Stimulated activated CD8-positive, alpha-beta memory T cell treated with anti-CD3 and anti-CD28 coated beads, Interleukin-4, amount 100 ng/mL, for 24 hours (primary cell): ENCODE measurements at places on chromosomes 3 and 15.

DNA sequence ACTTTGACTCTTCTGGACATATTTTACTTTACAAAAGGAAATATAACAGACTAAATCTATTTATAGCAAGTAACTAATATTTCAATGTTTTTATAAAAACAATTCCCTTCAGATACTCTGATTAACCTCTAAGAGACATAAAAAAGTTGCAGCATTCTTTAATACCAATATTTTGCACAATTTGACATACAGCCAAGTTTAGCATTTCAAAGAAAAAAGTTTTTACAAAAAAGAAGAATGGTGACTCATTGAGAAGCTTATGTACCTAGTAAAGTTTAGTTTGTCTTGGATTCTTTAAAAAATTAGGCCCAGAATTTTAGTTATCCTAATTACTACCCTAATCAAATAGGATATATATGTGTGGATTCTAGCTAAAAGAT, 17.6 kb downstream of the DAZL start:
- no peak for DNase-seq

DNA sequence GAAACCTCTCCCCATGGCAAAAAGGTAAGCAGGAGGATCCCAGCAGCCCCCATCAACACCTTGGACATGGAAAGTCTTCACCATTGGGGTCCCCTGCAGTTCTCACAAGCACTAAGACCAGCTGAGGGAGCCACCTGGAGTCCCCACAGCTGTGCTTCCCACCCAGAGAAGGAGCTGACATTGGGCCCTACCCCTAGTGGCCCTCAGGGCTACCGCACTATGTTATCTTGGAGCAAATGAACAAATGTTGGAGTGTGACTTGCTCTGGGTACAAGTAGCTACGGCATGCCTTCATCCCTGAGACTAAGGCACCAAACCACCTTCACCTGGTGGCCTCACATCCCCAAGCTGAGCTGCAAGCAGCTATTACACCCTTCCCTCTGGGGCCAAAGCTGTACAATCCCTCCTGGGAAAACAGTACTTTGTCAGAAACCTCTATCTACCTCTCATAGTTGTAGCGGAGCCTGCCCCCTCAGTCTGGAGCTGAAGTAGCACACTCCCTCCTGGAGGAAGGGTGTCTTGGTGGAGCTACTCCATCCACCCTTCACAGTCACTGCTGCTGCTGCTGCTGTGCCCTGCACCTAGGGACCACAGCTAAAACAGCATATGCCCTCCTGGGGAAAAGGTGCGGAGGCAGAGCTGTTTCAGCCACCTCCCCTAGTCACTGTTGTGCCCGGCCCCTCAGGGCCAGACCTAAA, 42.7 kb downstream of the SERP1 start:
- DNase-seq, result no peak

- DNase-seq, result no peak
Observed at GRCh38 chr15:43920254-43920600, 93.4 kb downstream of the WDR76 start.

GRCh38 chr3:122078235-122078935, 23.2 kb downstream of the CD86 start:
- no peak for DNase-seq

- no peak for DNase-seq
Observed at GRCh38 chr3:17243621-17244020, 358.9 kb downstream of the PLCL2 start.

- no peak for DNase-seq
Observed at GRCh38 chr15:64216730-64217428, 54.1 kb upstream of the PPIB start.

DNA sequence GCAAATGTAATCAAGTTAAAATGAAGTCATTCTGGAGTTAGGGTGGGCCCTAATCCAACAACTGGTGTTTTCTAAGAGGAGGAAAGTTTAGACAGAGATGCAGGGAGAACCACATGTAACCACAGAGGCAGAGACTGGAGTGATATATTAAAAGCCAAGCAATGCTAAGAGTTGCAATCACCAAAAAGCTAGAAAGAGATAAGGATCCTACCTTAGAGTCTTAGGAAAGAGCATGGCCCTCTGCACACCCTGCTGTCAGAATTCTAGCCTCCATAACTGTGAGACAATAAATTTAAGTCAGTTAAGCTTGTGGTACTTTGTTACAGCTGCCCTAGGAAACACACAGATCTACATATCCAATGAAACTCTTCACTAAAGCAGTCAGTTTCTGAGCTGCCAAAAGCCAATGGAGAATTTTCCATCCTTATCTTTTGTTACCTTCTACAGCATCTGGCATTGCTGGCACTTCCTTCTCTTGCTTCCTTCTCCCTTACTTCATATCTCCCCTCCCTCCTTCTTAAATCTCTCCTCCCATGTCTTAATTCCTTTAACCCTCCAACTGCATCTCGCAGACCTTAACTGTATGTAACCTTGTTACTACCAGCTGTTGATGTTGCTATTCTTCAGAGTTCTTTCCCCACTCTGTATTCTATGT, 11.2 kb downstream of the DCBLD2 start:
- DNase-seq, result no peak

DNA sequence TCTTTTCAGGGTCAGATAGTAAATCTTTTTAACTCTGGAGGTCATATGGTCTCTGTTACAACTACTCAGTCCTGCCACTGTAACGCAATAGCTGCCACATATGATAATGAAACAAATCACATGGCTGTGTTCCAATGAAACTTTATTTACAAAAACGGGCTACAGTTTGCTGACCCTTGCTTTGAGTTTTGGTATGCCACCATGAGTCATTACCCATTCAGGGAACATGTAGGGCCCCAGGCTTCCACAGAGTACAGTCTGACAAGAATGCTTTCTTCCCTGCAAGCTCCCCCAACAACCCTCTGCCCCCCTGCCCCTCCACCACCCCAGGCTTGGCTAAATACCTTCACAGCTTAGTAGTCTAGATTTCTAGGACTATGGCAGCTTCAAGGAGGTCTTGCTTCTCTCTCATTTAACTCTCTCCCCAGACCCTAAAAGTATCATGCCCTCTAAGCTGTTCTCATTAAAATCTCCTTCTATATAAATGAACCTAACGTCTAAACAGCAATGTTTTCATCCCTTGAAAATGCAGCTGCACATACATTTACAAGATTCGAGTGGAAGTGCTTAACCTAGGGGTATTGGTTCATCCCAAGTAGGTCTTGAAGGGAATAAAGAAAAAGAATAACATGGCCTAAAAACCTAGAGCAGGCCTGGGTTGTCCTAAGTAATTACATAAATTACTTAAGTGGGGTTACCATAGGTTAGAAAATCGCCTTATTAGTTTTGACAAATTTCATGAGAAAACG, 117.8 kb upstream of the PRICKLE2 start:
- no peak for DNase-seq

DNA sequence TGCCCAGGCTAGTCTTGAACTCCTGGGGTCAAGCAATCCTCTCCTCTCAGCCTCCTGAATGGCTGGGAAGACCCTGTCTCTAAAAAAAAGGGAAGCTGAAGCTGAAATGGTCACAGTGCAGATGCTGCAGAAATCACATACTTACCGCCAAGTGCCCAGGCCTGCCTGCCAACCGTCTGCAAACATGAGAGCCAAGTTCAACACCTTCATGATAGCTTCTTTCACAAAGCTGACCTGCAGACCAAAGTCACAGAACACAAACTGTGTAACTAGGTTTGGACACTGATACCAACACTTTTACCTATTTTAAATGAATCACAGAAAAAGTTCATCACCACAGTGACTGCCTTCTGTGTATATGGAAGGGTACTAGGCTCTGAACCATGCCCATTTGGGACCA, 22.8 kb upstream of the CYFIP1 start:
- DNase-seq, result no peak

GRCh38 chr3:18211116-18211515, 214.0 kb downstream of the SATB1 start:
- DNase-seq, result no peak

DNA sequence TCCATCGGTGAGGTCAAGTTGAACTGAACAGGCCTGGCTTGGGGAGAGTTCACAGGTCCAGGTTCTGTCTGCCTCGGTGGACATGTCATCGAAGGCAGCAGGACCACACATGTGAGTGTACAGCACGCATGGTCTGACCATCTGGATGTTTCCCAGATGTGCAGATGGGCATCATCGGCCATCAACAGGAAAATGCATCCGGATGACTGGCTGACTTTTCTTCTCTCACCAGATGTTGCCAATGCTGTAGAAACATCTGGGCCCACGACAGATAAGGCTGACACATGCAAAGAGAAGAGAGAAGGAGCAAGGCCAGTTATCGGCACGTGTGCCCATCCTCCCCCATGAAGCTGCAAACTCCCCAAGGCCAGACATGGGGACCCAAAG, 45.1 kb downstream of the NOX5 start:
- DNase-seq, result no peak

DNA sequence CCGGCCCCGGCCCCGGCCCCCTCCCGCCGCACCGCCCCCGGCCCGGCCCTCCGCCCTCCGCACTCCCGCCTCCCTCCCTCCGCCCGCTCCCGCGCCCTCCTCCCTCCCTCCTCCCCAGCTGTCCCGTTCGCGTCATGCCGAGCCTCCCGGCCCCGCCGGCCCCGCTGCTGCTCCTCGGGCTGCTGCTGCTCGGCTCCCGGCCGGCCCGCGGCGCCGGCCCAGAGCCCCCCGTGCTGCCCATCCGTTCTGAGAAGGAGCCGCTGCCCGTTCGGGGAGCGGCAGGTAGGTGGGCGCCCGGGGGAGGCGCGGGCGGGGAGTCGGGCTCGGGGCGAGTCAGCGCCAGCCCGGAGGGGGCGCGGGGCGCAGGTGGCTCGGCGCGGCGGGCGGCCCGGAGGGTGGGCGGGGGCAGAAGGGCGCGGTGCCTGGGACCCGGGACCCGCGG, 352 bp downstream of the CHRD start:
- no peak for DNase-seq

- no peak for DNase-seq
Observed at GRCh38 chr3:197454014-197454413, 101.8 kb downstream of the BDH1 start.

DNA sequence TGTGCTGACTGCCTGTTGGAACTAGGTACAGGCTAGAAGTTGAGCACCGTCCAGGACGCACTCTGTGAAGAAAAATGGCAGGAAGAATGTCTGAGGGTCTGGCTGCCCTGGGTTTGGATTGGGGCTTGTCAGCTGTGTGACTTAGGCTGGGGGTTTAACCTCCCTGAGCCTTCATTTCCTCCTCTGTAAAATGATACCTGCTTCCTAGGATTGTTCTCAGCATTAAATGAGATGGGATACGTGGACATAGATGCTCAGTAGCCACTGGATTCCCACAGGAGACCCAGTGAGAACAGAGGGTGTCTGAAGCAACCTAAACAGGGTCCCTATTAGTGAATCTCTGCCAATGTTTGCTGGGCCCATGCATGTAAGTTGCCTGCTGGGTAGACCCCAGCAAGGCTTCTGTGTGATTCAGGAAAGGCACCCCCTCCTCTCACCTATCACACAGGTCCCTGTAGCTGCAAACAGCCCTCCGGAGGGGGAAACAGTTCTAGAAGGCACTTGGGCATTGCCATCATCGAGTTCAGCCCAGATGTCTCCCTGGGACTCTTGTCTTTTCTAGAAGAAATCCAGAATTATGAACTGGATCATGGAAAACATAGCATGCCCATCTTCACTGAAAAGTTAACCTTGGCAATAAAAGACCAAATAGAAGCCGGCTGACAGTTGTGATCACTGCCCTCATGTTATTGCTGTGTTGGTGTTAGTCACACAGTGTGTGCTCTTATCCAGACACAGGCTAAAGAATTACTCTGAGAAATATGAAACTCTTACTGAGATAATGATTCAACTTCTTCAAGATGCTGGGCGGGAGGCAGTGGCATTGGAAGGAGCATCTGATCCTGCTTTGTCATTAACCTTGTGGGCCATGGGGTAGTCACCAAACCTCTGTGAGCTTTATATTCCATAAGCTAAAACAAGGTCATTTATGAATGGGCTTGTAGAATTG, 64.5 kb downstream of the SMAD6 start:
- DNase-seq, result no peak

DNA sequence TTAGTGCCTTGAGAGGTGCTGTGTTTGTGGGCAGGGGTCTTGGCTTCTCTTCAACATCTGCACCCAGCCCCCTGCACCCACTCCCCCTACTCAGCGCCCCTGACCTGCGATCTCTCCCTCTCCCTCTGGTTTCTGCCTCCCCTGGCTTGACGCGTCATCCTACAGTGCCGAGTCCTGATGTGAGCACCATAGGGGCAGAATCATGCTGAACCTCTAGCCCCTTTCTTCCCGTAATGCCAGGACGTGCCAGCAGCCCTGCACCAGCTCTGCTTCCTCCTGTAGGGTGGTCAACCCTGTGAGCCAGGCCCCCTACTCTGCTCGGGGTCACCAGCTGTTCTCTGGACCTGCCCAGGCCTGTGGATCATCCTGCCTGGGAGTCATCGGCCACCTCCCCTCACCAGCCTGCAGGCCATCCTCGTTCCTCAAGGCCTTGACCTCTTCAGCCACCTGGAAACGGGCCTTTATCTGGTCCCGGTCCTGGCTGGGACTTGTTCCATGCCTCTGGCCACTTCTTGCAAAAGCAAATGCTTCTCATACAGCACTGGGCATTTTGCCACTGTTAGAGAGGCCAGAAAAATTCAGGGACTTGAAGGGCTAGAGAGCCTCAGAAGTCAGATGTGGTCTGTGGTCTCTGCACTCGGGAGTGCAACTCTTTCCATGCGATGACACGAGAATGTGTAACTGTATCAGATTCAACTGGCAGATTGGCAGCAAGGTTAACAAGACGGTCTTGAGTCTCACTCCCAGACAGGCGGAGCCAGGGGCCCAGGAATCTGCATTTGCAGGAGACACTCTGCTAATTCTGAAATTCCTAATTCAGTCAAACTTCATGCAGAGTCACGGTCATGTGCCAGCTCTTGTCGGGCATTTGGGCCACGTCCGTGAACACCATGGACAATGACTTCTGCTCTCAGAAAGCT, 16.7 kb upstream of the KLF15 start:
- DNase-seq, result no peak

DNA sequence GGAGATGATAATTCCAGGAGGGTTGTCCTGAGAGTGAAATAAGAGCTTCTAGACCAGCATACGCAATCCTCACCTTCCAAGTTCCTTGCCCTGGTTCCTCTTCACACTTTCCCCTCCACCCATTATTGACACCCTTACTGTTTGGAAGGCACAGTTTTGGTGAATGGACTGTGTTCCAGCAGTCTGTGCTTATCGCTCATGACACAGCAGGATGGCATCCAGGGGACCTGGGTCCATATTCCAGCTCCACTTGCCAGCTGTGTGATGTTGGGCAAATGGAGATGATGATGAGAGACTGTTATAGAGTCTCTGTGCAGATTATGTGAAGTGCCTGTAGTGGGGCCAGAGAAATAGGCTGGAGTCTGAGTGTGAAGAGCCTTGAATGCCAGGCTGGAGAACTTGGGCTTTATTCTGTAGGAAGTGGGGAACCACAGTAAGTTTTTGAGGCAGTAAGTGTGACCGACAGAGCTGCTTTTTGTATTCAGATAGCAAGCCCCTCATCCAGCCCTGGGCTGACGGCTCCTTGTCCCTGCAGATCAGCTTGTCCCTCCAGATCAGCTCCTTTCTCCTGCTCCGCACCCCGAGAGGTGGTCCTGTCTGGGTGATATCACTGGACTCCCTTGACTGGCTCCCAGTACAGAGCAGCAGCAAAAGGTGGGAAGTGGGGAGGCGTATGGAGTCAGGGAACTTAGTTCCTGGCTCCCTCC, 8.1 kb downstream of the KBTBD13 start:
- no peak for DNase-seq
